ENCODE measurements at places on chromosomes 12 and 14.

- DNase-seq: no peak
Measured at GRCh38 chr12:124347805-124348658, 53.1 kb downstream of the RFLNA start.

- DNase-seq: peak; percentile 72
Measured at GRCh38 chr14:60862283-60862682, 118.6 kb downstream of the TRMT5 start.

DNA sequence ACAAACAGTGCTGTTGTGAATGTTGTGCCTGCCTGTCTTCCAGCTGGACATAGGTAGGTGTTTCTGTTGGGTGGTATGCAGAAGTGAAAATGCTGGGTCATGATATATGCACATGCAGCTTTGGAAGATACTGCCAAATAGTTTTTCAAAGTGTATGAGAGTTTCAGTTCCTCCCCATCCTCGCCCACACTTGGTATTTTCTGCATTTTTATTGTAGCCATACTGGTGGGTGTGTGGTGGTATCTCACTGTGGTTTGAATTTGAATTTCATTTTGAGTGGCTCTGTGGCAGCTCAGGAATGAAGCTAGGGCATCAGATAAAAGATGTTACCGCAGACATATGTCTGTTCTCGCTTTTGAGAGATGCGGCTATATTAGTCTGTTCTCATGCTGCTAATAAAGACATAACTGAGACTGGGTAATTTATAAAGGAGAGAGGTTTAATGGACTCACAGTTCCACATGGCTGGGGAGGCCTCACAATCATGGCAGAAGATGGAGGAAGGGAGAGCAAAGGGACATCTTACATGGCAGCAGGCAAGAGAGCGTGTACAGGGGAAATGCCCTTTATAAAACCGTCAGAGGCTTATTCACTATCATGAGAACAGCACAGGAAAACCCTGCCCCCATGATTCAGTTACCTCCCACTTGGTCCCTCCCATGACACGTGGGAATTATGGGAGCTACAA is 183.1 kb downstream of the CAND1 start:
- DNase-seq: no peak

- DNase-seq: no peak
Measured at GRCh38 chr14:35551081-35551480, 17.1 kb downstream of the INSM2 start.

DNA sequence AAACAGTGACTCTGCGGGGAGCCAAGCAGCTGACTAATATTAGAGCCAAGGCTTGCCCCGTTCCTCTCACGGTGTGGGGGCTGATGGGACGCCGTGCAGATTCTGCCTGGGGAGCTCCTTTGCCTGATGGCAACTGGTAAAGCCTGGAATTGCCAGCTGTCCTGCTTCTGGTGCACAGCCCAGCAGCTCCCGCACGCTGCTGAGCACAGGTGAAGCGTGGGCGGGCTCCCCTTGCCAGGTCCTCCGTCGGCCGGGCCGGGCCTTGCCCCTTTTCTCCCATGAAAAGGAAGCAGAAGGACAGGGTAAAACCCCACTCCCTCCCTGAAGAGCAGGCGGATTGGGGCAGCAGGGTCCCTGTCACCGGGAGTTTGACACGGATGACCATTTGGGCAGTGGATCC is 79.0 kb downstream of the WDR20 start:
- no peak for DNase-seq

- DNase-seq: no peak
Measured at GRCh38 chr12:79645235-79645630, 45.5 kb downstream of the PAWR start.

All from fibroblast of the conjunctiva (primary cell).